Head of caudate nucleus (tissue), 42 donors: ENCODE measurements at places on chromosomes 4 and X.

- DNase-seq: peak; percentile 49
These were observed 26.6 kb upstream of the MAN2B2 start for GRCh38 chr4:6548201-6548881.

GRCh38 chr4:126547352-126547751 lies 1085.4 kb upstream of the INTU start:
- DNase-seq: no peak

DNA sequence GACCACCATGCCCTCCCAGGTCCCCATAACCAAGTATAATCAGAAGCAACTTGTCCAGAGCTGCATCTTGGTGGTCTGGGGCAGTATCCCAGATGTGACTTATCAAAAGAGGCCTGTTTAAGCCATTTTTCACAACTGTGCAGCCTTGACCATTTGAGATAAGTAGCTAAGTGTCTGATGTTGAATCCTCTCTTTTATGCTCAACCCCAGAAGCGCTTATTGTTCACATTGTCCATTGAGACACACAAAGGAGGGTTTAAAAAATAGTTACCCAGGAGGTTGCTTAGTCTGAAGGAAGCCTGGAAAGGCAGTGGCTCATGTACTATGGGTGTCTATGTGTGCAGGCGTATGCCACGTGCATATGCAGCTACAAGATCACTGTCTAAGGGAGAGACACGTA lies 27.0 kb downstream of the ENPP6 start:
- no peak for DNase-seq

DNA sequence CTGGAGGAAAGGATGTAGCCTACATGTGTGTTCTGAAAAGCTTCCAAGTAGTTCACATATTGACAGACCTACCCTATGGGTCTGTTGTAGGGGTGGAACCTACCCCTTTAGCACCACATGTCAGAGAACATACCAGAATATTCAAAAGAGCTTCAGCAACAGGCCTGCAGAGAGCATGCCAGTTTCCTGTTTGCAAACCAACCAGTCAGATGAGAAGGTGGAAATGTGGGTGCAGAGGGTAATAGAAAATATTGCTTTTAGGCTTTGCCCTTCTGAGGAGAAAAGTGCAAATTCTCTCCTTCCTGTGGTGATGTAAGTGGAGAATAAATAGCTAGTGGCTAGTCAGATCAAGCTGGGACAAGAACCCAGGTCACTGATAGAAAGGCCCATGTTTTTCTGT lies 16.4 kb downstream of the INTS6L start:
- DNase-seq: no peak

GRCh38 chr4:70734168-70734954 lies 12.6 kb downstream of the RUFY3 start:
- no peak for DNase-seq

DNA sequence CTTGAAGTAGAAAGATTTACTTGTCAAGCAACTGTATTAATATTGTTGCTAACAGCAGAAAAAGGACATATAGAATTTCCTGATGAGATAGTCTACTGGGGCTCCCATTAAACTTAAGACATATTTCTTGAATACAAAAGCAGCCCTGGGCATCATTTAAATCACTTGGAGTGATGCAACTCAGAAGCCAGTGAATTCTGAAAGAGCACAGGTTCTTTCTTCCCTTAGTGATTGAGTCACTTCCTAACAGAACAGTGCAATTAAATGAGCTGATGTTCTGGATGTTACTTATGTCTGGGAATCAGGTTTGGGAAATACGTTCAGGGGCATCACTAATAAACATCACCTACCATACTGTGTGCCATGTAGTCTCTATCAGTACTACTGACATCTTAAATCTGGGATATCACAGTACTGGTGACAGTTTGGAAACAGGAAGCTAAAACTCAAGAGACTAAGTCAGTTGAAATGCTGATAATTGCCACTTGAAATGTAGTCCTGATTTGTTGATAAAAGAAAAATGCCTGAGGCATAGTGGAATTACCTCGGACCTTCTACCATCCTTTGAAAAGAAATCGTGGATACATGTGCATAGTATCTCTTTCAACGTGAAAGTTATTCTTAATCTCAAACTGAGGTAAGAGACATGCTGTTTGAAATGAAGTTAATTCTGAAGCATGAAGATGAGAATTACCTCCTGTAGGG lies 249.2 kb upstream of the GPRIN3 start:
- no peak for DNase-seq

GRCh38 chr4:95548738-95549245 lies at the start of gene UNC5C:
Gene UNC5C, minus strand, starts transcription at chr4:95548973.
- no peak for DNase-seq

GRCh38 chr4:172982151-172982590 lies 186.4 kb upstream of the GALNT7 start:
- DNase-seq: no peak

DNA sequence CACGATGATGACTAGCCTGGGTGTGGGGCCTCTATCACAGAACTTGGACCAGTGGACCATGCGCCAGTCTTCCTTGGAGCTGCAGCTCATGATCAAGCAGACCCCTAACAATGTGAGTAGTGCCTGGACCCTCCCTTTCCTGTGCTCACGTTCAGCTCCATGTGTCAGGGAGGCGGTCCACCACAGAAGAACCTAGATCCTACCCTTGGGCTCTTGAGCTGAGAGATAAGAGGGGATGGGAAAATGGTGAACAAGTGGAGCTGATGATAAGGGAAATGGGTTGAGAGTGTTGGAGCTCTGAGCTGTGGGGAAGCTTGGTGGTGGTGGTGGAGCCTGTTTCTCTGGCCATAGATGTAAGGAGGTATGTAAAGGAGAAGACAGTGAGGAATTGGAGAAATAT lies 13.1 kb downstream of the MED12 start:
- DNase-seq: no peak

- no peak for DNase-seq
These were observed 35.5 kb upstream of the PCDH19 start for GRCh38 chrX:100445593-100445992.

- DNase-seq: peak; percentile 46
These were observed 1.5 kb upstream of the BCOR start for GRCh38 chrX:40099055-40099958.

DNA sequence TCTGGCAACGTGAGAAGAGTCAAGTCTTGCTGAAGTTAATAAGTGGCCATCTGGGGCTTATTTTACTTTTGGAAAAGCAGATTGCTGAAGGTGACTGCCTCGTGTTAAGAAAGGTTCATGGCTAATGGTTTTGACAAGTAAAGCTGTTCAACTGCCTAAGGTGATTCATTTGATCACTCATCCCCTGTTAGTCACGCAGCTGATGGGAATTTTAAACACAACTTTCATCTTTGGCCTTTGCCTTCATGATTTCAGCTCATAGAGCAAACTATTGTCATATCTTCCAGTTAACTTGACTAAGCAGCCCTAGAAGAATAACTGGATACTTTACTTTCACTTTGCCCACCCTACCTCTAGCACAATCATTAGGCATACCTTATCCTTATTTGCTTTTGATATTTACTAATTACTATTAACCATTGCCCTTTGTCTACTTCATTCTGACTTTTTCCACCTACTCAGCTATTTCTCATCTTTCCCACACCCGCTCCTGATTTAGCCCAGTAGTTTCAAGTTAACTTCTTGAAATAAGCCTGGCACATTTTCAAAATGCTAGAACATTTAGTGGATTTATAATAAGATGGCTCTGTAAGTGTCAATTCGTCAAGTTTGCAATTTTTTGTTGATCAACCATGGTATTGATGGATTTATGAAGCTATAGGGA lies 170.6 kb upstream of the S100G start:
- no peak for DNase-seq

DNA sequence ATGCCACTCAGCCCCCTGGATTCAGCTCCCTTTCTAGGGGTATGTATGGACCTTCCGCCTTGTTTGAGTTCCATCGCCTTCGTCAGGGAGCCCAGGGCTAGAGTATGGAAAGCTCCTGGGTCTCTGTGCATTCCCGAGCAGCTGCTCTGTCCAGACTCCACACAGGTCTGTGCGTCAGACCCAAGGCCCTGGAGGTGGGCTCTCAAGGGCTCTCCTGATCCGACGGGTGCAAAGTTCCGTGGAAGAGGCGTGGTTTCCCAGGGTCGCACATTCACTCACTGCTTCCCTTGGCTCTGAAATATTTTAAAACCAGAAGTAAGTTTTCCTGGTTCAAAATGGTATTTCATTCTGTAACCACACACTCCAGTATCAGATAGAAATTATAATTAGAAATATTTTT lies 863.2 kb downstream of the TRIML1 start:
- no peak for DNase-seq

GRCh38 chrX:39484159-39485068 lies 613.3 kb downstream of the BCOR start:
- DNase-seq: peak; percentile 40

DNA sequence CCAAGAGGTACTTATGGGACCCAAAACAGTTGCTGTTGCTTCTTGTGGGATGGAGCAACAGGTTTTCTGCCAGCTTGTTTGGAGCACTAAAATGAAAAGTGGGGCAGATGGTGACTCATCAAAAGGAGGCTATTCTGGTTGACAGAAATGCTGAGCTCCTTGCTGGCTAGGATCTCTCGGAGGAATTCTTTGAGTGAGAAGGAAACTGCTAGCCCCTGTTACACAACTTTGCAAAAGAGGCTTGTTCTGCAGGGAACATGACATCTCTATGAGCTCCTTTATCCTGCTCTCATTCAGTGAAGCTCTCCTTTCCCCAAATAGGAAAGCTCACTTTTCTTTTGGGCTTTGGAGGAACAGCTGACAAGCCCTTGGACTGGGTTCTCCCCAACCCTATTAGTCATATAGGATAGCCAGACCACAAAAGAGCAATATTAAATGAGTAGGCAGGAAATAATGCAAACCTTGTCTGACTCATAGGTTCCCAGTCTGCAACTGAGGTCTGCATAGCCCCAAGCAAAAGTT lies 108.3 kb downstream of the CDS1 start:
- no peak for DNase-seq

DNA sequence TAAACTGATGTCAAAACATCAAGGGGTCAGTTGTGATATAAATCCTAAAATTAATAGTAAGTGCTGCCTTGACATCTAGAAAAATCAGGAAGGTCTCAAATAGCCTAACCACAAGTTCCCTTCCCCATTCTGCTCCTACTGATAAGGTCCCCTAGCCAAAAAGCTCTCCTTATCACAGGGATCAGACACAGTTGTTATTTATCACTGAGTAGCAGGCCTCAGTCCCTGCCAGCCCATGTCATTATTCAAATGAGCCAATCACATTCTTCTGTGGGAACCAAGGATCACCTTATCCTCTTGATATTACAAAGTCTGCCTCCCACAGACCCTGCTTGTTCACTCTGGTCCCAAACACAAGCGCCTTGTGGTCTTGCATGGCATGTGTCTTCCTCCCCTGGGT lies 23.3 kb upstream of the TMEM255A start:
- no peak for DNase-seq

- no peak for DNase-seq
These were observed 149.9 kb upstream of the SLC4A4 start for GRCh38 chr4:71188951-71189350.

GRCh38 chr4:163344147-163345125 lies 744 bp downstream of the NPY5R start:
- peak; percentile 21 for DNase-seq

GRCh38 chrX:117851025-117851424 lies 265.6 kb downstream of the KLHL13 start:
- no peak for DNase-seq

GRCh38 chr4:159368320-159368719 lies 265.4 kb downstream of the RAPGEF2 start:
- DNase-seq: no peak

- DNase-seq: no peak
These were observed 55.0 kb downstream of the LRBA start for GRCh38 chr4:150960079-150960478.

- no peak for DNase-seq
These were observed 10.5 kb downstream of the TBC1D14 start for GRCh38 chr4:6920171-6920570.

GRCh38 chr4:139619644-139620043 lies 46.0 kb upstream of the MGST2 start:
- DNase-seq: no peak

- DNase-seq: no peak
These were observed 47.4 kb upstream of the IL21 start for GRCh38 chr4:122668241-122668640.

GRCh38 chrX:149462849-149463248 lies 42.3 kb downstream of the IDS start:
- no peak for DNase-seq

- no peak for DNase-seq
These were observed 70.9 kb upstream of the ENPP6 start for GRCh38 chr4:184288451-184289178.

DNA sequence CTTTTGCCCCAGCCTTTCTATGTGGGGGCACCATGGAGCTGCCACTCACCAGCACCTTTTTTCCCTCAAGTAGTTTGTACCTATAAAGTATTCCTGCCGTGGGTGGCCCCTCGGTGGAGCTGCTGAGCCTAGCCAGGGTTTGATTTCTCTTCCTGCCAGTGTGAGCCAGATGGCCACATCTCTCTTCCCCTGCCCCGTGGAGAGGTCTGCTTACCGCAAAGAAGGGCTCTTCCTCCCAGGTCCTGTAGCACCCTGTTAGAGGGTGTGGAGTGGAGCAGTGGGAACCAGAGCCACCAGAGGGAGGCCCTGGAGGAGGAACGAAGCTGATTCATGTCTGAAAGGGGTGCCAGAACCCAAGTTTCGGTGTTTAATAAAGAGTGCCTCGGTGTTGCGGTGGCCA lies 95.4 kb downstream of the PTTG2 start:
- no peak for DNase-seq

- no peak for DNase-seq
These were observed 2.8 kb downstream of the RTL5 start for GRCh38 chrX:72128881-72129280.
